ENCODE measurements at places on chromosomes 16 and 17. TPM values are rescaled to one million over a fixed set of nuclear protein-coding genes. Genes with fewer than 3 reads are reported as not detected.

KIFC3 gene
- total RNA-seq = 27.9 TPM

- no peak for DNase-seq
Measured at GRCh38 chr16:12716658-12717057, 87.0 kb downstream of the CPPED1 start.

DNA sequence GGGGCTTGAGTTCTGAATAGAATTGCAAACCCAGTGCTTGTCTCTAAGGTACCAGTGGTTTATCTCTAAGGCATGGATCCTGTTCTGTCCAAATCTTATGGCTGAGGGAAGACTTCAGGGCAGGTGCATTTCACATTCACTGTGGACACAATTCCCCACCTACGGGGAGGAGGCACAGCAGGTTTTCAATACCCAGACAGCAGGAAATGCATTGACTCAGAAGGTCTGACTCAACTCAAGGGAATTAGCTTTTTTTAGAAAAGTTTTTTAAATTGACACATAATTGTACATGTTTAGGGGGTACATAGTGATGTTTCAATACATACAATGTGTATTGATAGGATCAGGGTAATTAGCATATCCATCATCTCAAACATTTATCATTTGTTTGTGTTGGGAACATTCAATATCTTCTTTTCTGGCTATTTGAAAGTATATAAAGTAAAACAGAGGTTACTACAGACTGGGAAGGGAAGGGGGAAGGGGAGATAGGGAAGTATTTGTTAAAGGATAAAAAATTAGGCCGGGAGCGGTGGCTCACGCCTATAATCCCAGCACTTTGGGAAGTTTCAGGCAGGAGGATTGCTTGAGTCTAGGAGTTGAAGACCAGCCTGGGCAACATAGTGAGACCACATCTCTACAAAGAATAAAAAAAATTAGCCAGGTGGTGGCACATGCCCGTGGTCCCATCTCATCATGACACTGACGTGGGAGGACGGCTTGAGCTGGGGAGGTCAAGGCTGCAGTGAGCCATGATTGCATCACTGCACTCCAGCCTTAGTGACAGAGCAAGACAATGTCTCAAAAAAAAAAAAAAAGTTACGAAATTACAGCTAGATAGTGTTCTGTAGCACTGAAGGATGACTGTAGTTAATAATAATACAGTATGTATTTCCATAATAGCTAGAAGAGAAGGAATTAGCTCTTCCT lies 54.9 kb downstream of the RGS9 start:
- no peak for DNase-seq

PRR15L gene
- total RNA-seq = 4.9 TPM

IRX6 gene
- 0.10 TPM for total RNA-seq

DNA sequence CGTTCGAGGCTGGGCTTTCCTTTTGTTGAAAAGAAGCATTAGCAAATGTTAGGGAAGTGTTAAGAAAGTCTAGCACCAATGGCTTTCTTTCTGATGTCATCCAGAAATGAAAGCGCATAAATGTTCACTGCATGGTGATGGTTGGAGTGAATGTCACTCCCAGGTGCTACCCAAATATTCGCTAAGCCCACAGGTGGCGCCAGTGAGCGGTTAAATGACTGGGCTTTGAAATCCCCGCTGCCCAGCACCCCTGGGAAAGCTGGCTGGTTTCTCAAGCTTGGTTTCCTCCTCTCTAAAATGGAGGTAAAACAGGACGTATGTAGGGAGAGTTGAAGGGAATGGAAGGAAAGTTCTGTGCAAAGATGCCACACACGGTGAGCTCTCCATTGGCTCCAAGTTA lies 104.4 kb downstream of the IRX5 start:
- peak; percentile 34 for DNase-seq

GRCh38 chr16:59697761-59698160 lies 963.6 kb upstream of the GOT2 start:
- no peak for DNase-seq

DNA sequence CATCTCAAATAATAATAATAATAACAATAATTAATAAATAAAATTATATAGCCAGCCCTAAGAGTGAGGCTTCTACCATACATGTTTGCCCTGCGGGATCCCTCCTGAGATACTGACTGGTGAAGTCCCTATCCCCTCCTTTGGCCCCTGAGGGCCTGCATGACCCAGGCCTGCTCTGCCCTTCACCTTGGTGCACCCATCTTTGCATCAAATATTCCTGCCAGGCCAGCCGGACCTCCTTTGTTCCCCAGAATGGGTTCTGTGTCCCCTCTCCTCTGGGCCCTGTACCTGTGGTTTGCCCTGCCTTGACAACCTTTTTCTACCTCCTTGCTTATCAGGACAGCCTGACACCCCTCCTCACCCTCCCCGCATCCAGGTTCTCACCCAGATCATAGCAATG lies 2.0 kb upstream of the RNF112 start:
- DNase-seq = no peak

DNA sequence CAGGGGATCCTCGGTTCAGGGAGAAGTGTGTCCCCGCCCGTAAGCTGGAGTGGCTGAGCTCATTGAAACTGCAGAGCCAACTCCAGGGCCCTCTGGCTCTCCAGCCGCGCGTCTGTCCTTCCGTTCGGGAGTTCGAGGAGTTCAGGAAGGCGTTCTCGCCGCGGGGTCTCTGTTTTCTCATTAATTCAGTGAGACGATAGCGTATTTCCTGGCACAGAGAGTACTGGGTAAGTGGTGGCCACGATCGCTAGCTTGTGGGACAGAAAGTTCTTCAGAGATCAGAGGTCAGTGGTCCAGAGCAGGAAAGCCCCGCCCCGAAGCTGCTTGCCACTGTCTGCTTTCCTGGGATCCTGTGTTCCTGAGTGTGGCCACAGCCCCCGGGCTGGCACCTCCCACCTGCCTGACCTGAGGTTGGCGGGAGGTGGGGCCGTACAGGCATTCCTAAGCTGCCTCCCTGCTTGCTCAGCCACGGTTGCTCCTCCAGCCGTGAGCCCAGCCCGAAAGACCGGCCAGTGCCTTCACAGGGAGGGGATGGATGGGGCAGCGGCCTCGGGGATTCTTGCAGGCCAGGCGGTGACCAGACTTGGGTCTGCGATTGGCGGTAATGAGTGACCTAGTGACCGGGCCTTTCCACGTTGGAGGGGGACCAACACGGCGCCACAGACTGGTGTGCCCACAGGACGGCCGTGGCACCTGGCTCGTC lies 8.9 kb downstream of the BAIAP2 start:
- DNase-seq = no peak

CLEC19A gene
- total RNA-seq = not detected

- peak; percentile 77 for DNase-seq
Measured at GRCh38 chr17:75048249-75048878, 1.3 kb downstream of the KCTD2 start.

DNA sequence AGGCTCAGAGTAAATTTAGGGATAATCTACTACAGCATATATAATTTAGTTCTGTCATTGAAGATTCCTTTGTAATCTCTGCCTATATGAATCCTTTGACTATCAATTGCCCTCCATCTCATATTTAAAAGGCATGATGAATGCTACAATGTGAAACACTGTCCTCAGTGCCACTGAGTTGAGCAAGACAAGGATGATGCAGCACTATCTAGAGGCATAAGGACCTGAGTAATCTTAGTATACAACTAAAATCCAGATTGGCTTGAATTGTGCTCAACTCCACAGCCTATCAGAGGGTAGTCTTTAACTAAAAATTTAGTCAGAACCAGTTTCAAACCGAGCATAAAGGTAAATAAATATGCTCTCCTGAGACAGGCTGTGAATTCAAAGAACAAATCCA lies 11.6 kb upstream of the STRADA start:
- no peak for DNase-seq

GRCh38 chr16:20880867-20881502 lies 19.2 kb downstream of the DCUN1D3 start:
- no peak for DNase-seq

GRCh38 chr16:1538804-1539520 lies 5.5 kb downstream of the TMEM204 start:
- peak; percentile 33 for DNase-seq

GRCh38 chr17:82631544-82631943 lies 16.7 kb downstream of the WDR45B start:
- no peak for DNase-seq

- no peak for DNase-seq
Measured at GRCh38 chr16:78552716-78553115, 453.3 kb downstream of the WWOX start.

- peak; percentile 44 for DNase-seq
Measured at GRCh38 chr17:81404558-81405165, 9.4 kb downstream of the BAHCC1 start.

GRCh38 chr16:14423344-14423743 lies 206.7 kb downstream of the PARN start:
- no peak for DNase-seq

GRCh38 chr17:19719355-19720209 lies 3.2 kb upstream of the SLC47A2 start:
- no peak for DNase-seq

GRCh38 chr16:86956437-86956836 lies 360.8 kb downstream of the C16orf95 start:
- DNase-seq = no peak

MYH1 gene
- total RNA-seq = 15.4 TPM

- peak; percentile 35 for DNase-seq
Measured at GRCh38 chr16:14111713-14112538, 40.8 kb downstream of the MRTFB start.

DNA sequence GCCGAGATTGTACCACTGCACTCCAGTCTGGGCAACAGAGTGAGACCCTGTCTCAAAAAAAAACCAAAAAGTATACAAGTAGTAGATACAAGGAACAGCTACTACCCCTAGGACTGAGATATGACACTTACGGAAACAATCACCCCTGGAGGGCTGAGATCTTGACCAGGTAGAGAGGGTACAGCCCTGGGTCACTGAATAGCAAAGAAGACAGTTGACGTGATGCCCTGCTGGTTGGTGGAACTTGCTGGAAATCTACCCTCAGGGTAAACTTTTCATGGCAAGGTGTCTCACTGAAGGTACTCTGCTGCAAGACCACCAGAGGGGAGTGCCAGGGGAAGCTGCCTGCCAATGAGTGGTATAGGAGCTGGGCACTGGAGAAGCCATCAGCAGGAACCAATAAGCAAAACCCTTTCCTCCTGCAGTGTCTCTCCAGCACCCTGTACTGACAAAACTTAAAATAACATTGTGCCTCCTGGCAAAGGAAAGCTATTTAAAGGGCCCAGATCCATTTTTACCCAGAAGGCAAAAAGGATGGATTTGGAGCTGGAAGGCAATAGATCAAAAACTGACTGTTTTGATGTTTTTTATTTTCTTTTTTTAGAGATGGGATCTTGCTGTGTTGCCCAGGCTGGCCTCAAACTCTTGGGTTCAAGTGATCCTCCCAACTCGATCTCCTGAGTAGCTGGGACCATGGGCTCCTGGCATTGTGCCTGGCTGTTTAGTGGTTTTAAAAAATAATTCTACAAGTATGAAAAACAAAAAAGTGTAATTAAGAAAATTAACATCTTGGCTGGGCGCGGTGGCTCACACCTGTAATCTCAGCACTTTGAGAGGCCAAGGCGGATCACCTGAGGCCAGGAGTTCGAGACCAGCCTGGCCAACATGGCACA lies 11.3 kb upstream of the PDXDC1 start:
- DNase-seq = no peak

AURKB gene
- 21.0 TPM for total RNA-seq

- no peak for DNase-seq
Measured at GRCh38 chr16:86214326-86215232, 295.7 kb upstream of the FOXF1 start.

DNA sequence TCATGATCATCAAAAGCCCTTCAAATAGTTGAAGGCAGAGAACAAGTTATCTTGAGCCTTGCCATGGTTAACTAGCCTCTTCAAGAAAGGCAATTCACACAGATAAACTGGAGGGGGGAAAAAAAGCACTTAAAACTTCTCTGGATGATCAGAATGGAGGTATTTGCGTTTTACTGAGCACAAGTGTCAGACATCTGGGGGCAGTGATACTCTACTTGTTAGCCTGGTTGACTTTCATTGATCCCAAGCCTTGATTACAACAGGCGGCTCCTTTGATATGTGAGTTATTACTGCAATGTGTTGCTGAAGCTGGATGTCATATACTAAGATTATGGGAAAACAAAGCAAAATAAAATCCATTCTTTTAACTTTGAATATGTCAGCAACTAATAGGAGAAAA lies 155.0 kb upstream of the HS3ST3A1 start:
- DNase-seq = no peak

STH gene
- total RNA-seq = 1.7 TPM

DNA sequence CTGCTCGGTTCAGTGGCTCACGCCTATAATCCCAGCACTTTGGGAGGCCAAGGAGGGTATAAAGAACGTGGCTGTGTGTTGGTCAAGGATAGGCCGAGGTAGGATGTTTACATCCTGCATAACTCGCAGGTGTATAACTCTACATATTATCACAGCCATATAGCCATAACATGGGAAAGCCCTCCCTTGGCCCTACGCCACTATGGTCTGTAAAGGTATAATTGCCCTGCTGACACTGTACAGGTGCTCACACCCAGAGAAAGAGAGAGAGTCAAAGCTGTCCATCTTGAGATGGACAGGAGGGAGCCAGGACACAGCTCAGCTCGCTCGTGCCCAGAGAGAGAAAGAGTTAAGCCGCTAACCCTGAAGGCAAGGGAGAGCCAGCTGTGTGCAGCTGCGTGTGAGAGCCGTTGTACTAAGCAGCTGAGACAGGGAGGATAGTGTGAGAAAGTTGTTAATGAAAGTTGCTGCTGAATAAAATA lies 30.4 kb upstream of the DHX8 start:
- DNase-seq = peak; percentile 91

TLCD2 gene
- total RNA-seq = 4.3 TPM

DNA sequence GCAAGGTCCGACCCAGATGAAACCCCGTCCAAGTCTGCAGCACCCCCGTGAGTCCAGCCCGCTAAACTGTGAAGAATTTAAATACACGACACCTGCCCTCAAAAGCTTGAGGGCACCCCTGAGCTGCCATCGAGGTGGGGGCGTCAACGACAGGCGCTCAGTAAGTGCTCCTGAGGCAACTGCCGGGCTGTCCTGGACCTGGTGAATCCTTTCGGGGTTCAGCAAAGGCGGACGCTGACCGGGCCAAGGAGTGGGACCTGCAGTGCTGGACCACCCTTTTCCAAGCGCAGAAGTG lies 512 bp upstream of the ENDOV start:
- DNase-seq = peak; percentile 25

- DNase-seq = no peak
Measured at GRCh38 chr17:17834974-17835373, 1.8 kb downstream of the SREBF1 start.

DNA sequence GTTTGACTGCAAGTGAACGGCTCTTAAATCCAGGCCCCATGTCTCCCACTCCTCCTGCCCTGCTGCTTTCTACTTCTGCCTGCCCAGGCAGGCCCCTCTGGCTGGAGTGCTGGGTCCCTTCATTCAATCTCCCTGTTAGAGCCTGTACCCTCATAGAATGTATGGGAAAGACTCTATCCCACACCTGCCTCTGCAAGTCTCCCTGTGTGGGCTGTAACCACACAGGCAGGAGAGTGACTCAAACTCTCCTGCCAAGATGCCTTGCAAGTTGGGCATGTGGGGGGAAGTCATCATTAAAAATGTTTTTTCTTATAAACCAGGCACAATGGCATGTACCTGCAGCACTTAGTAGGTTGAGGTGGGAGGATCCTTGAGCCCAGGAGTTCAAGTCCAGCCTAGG lies 77.5 kb downstream of the PLXDC1 start:
- no peak for DNase-seq

FSCN2 gene
- total RNA-seq = 1.7 TPM

GRCh38 chr16:27498031-27498825 lies 51.5 kb downstream of the GTF3C1 start:
- DNase-seq = no peak

- no peak for DNase-seq
Measured at GRCh38 chr17:41434005-41434404, 6.8 kb downstream of the KRT38 start.

SPDYE4 gene
- not detected for total RNA-seq

Data from tongue (tissue), 3 donors.